Esophagus muscularis mucosa (tissue), 4 donors: ENCODE measurements at places on chromosomes 16 and 17.

DNA sequence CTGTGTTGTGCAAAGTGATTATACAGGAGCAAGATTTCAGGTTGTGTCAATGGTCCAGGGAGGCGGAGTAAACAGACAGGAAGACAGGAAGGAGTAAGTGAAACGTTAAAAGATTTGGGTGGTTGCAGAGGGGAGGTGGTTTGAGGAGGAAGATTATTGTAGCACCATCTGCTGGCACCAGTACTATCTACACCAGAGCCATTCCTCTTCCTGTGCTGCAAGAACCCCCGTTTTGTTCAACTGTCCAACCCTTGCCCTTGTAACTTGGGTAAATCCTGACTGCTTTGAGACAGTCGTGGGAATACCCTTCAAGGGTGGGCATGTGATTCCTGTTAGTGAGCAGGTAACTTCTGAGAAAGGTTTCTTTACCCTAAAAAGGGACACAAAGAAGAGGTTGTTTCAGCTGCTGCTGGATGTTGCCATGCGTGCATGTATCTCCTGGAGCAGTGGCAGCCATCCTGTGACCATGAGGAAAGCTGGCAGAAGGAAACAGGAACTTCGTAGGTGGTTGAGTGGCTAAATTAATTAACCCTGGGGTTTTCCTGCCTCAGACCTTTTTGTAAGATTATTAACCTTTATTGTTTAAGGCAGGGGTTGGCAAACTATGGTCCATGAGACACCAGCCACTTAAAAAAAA, 124.1 kb downstream of the PRKCA start:
- DNase-seq: no peak

DNA sequence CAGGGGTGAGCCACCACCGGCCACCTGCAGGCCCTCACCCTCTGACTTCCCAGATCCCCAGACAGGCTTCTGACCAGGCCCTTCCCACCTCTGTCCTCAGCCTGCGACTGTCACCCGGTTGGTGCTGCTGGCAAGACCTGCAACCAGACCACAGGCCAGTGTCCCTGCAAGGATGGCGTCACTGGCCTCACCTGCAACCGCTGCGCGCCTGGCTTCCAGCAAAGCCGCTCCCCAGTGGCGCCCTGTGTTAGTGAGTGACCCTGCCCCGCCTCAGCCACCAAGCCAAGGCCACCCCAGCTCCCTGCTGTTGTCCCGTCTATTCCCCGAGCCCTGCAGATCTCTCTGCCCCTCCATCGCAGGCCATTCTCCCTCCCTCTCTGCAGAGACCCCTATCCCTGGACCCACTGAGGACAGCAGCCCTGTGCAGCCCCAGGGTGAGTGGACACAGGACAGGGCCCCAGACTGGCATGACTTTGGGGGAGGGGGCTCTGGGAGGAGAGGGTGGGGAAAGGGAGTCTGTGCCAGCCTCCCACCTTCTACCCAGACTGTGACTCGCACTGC, 1.9 kb downstream of the NTN3 start:
- DNase-seq: no peak

- no peak for DNase-seq
Measured at GRCh38 chr17:5581655-5582054, 2.7 kb downstream of the NLRP1 start.

- no peak for DNase-seq
Measured at GRCh38 chr16:12690024-12690423, 113.7 kb downstream of the CPPED1 start.

DNA sequence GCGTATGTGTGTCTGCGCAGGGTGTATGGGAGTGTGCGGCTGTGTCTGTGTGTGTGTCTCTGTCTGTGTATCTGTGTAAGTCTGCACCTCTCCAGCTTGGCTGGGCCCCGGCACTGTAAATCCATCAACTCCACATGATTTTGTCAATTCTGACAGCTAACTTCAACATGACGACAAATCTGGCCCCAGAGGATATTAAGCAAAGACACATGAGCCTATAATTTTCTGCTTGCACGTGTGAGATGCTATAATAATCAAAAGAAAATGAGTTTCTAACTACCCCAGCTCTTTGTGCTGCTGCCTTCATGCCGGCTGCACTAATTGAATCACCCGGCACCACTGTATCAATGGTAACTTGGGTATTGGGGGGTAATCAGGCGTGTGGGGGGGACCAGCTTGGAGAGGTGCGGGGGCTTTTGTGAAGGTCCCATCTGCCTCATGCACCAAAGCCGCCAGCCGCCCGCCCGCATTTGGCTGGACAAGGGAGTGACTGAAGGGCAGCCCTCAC, 57.6 kb upstream of the LHX1 start:
- DNase-seq: no peak

- DNase-seq: no peak
Measured at GRCh38 chr17:64398320-64398719, 7.7 kb upstream of the PECAM1 start.
